ENCODE measurements at places on chromosomes 2 and 18.
A peak's percentile ranks its signal among the peaks of the same experiment; 100 is the strongest.

DNA sequence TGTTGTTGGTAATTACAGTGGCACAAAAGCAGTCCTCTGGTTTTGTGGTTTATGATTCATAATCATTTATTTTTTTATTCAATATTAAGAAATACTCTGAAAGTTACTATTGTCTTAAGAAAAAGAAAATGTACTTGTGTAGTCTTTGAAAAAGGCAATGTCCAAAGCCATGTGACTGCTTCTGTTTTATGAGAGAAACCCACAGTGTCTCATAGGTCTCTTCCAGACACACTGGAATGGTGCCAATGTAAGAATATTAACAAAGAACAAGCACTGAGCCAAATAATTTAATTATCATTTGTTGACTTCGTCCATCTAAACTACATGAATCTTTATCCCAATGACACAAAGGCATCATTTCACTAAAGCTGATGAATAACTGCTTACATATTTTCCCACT lies 62.5 kb downstream of the RPRM start:
- ATAC-seq = no peak

GRCh38 chr18:48023334-48024008 lies 93.0 kb upstream of the SMAD2 start:
- ATAC-seq = no peak

GRCh38 chr2:11962707-11963328 lies 216.4 kb downstream of the LPIN1 start:
- ATAC-seq = no peak

- no peak for ATAC-seq
These were observed 1.3 kb downstream of the CCDC68 start for GRCh38 chr18:54957996-54958395.

DNA sequence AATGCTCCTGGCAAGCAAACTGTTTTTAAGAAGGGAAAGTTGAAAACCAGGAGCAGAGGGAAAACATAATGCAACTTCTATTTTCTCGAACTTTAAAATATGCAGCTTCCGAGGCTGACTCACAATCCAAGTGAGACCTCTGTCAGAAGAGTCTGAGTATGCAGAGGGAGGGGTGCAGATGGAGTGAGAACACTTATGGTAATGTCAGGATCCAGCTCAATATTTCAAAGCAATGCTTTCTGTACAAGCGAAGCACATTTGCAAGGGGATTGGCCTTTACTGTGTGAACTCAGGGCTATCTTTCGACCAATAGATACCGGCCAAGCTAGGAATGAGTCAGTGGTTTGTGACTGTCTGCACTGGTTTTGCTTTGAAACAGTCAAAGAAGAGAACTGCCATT lies 242.7 kb downstream of the CNTNAP5 start:
- no peak for ATAC-seq

- no peak for ATAC-seq
These were observed 145.2 kb downstream of the THADA start for GRCh38 chr2:43450617-43451016.

DNA sequence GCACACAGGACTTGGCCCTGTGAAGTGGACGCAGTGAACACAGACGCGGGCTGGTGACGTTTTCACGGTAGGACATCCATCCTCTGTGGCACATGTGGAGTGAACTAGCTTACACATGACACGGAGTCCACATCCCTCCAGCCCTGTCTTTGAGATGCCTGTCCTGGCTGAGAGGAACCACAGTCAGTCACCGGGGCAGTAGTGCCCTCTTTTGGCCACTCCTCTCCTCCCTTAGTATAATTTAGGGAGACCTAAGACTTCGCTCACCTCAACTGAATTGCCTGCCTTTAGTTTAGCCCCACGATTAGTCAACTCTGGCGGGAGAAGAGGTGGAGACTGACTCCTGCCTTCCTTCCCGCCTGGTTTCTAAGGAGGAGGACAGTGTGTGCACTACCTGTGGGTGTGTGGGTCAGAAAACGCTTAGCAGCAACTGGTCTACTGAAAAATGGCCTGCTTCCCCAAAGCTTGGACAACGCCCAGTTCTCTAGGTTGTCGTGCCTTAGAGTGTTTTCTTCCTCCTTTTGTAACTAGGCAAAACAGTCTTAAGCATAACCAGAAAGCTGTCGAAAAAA lies 70.6 kb downstream of the MBP start:
- peak; percentile 30 for ATAC-seq

DNA sequence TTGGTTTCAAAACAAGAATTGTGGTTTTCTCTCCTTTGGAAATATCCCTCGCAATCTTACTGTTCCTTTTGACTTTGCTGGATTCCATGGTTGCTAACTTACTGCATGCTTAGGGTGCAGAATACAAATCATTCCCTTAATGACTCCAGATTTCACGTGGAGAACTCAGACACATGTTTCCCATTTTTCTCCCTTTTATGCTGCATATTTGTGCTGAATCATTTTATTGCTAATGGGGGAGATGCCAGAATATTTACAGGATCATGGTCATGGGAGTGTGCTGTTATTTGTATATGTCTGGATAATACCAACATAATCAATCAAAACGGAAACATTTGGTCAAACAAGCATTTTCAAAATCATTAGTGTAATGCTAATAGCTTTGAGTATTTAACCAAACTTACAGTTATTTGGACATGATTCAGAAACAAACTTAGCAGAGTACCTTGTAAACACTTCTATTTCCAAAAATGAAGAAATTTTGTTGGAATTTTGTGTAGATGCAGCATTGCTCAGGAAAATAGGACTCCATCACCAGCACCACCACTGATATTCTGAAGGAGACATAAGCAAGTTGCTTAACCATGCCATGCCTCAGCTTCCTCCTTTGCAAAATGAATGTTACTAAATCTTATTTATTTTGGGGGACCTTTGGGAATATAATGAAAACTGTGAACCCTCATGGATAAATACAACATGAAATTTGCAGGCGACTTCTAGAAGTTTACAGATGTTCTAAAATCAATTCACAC lies 122.5 kb upstream of the RND3 start:
- ATAC-seq = no peak

DNA sequence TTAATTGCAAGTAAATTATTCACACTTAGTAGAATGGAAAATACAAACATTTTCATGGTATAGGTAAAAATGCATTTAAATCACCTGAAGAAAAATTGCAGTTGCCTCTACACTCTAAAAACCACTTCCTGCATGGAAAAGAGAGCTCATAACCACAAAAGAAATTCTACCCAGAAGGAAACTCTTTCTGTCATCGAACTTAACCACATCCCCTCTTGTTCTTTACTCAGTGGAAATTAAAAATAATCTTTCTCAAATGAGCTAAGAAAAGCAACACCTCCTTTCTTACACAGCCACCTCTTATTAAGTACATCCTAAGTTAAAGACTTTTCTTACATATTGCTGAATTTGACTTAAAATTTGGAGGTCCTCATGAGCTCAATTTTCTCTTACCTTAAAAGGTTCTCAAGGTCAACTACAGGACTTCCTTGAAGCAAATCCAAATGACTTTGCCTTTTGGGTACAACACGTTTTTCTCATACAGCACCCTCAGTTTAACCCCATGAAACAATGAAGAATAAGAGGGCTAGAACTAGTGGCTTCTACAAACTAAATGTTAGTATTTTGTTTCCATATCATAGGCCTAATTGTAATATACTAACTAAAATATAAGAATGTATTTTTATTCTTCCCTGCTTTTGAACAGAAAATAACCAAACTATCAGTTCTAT lies 109.1 kb upstream of the CRIM1 start:
- ATAC-seq = peak; percentile 94

GRCh38 chr2:37829202-37829601 lies 95.9 kb upstream of the RMDN2 start:
- peak; percentile 13 for ATAC-seq
